ACHN (cell line): ENCODE measurements at places on chromosomes 6 and 20.
A peak's percentile ranks its signal among the peaks of the same experiment; 100 is the strongest.

GRCh38 chr20:9200196-9200595, 131.3 kb downstream of the PLCB4 start:
- DNase-seq: peak; percentile 28

GRCh38 chr20:3922223-3922982, 33.2 kb downstream of the PANK2 start:
- no peak for DNase-seq

- no peak for DNase-seq
Observed at GRCh38 chr6:7763881-7764280, 38.0 kb downstream of the BMP6 start.

DNA sequence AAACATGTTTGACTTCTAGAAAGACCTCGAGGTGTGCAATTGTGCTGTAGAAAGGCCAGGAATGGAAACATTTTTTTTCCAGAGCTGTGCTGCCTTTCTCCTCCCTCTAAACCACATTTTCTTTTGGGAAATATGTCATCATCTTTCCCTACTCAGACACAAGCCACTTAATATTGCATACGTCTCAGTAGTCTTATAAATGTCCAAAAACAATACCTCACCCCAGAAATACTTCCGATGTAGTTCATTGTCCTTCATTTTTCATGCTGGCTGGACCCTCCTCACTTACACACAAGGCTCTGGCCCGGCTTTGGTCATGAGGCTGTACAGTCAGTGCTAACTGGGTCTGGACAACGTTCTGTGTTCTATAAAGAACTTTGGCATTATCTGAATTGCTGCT, 126.4 kb downstream of the SCML4 start:
- no peak for DNase-seq

- DNase-seq: no peak
Observed at GRCh38 chr6:144666781-144667180, 381.6 kb downstream of the UTRN start.

DNA sequence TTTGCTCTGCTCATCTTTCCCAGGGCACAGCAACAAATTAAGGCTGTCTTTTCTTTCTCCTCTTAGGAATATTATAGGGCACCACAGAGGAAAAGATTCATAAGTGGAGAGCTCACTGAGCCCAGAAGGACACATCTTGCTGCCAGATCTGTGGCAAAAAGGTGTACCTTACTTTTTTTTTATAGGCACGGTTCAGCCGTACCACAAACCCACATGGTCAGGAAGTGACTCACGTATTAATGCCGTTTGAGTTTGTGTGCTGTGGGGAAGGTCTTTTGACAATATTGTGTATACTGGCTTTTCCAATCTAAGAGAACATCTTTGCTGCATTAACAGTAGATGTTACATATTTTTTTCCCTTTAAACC, 28.4 kb downstream of the PAQR8 start:
- DNase-seq: peak; percentile 61

DNA sequence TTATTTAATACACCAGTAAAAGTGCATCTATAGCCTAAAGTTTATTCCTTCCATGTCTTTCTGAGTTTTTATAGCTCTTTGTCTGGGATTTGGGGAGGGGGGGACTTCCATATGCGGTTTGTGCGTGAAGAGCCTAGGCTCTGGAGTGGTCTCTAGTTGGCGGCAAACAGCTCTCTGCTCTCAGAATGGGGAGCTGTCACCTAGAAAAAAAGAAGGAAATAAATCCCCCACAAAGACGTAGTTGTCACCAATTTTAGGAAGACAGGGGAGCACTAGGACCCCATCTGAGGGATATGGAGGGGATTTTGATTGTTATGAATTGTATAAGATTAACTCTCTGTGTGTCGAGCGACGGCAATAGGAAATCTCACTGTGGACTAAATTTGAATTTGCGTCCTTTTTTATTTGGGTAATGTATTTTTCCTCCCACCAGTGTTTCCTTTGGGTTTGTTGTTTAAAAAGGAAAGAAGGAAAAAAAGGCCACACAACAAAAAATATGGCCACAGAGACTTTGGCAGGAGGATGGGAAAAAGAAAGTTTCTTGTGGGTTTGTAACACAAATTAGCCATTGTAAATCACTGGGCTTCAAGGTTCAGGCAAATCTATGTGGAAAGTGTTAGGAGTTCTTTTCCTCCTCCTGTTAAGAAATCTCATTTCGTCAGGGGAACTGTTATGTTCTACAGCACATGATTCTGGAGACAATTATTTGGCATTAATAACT, 7.4 kb downstream of the POU3F2 start:
- DNase-seq: no peak

DNA sequence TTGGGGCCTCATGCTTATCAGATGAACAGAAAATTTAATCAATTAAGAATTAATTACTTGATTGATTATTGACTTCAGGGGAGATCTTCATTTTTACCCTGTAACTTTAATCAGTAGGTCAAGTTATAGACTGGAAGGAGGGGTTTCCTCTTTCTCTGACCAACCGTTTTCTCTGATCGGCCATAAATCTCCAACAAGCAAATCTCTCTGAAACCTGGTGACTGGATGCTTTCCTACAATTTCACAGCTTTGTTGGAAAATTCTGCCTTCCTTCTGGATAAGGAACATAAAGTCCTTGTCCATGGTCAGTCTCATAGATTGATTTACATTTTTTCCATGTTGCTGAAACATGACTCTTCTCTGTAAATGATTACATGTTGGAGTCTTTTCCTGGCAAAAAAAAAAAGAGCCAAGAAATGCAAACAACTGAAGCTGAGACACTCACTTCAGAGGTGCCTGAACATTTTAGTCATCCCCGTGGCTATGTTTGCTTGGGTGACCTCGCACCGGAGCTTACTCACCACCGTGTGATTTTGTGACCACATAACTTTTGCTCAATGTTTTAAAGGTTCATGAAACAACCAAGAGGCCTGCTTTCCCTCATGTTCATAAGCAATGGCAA, 31.0 kb downstream of the IRF4 start:
- DNase-seq: peak; percentile 94

DNA sequence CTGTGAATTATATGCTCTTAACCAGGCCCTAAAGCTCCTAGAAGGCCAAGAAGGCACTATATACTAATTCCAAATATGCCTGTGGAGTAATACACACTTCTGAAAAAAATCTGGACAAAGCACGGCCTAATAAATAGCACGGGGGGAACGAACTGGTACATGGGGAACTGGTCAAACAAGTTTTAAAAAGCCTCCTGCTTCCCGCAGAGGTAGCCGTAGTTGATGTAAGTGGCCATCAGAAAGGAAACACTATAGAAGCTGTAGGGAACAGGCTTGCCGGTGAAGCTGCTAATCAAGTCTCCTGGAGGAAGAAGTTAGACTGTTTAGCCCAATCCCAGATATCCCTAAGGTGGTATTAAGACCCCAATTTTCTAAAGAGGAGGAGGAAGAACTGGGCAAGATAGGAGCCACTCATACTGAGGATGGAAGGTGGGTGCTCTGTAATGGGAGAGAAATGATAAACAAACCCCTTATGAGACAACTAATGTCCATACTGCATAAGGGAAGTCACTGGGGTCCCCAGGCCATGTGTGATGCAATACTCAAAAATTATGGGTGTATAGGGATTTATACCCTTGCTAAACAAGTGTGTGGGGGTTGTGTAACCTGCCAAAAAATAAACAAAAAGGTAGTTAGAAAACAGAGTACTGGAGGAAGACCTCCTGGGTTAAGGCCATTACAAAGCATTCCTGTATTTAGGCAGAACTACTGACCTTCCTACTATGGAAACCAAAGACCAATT, 27.1 kb upstream of the ZNF318 start:
- no peak for DNase-seq

DNA sequence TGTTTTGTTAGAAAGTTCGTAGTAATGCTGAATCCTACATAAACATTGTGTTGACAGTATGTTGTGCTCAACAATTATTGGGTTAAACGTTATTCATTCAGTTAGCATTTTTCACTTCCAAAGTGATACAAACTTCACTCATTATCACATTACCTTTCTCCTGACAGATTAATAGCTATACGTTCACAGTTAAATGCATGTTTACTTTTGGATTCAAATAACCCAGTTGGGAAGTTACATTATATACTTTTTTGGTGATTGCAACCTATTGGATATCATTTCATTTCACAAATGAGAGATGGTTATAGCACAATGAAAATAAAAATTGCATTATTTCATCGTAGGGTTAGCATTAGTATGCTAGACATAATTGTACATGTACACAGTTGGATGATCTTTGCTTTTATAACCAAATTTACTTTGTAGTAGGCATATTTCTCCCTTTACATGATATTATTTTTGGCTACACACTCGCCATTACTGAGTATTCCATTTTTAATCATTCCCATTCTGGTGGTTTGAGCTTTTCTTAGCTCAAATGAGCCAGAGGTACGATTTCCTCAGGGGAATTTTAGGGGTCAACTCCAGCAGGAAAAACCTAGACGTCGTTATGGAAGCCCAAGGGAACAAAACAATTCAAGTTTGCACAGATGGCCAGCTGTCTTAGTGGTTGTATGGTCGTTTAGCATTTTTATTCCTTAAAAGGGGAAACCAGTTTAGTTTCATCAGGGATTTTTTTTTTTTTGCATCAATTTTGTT, 2.1 kb upstream of the HIVEP1 start:
- no peak for DNase-seq

DNA sequence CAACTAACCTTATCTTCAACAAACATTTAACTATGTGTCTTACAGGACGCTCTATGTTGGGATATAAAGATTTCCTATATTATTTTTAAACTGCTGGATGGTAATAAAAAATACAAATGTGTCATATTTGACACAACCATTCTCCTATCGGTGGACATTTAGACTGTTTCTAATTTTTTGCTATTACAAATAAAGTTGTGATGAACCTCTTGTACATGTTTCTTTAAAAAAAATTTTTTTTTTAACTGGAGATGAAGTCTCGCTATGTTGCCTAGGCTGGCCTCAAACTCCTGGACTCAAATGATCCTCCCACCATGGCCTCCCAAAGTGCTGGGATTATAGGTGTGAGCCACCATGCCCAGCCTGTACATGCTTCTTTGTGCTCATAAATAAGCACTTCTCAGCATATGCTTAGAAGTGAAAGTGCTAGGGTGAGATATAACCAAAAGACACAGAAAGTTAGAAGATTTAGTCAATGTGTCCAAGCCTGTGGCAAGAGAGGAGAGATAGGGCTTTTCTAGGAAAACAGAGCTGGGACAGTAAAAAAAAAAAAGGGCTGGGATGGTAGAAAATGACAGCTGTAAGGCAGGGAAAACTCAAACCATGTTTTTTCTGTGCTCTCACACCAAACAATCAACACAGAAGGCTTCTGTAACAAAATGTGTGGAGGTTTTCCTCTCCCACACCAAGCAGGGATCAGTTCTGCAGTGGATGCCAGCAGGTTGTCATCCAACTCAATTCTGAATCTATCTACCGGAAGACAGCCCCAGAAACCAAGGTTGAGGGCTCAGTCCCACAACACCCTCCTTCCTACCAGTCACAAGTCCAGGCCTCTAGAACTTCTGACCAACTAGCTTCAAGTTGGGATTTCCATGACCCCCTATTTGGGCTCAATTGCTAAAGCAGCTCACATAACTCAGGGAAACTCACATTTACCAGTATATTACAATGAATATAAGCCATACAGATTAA, 70.0 kb upstream of the SMIM29 start:
- DNase-seq: no peak

DNA sequence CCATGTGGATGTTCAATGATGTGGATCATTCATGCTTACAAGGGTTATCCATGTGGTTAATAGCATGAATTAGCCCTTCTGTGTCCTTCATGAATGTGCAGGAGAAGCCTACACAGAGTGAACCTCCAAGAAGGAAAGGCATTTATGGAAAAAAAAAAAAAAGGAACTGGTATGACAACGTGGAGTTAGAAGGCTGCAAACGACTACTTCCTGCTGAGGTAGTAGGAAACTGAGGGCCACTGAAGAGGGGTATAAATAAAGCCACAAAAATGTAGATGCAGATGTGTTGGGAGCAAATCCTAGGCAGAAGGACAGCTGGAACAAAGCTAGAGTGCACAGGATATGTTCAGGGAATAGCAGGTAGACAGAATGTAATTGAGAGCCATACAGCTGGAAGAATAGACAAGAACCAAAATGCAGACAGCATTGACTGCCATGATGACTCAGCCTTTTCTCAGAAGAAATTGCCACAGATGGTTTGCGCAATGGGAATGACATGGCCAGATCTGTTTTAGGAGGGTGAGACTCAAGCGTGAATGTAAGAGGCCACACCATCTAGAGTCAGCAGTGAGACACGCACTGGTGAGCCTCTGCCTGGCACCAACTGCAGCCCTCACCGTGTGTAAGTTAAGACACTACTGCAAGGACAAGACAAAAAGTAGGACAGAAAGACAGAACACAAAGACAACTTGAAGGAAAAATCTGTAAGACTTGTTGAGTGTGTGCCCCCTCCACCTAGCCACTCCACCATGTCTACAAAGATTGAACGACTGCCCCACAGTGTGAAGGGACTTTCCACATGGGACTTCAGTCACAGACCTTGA, 79.8 kb downstream of the KIF13A start:
- DNase-seq: peak; percentile 93

GRCh38 chr6:34317172-34317477, 68.3 kb upstream of the SMIM29 start:
- no peak for DNase-seq

GRCh38 chr6:158085261-158086053, 82.6 kb downstream of the SERAC1 start:
- no peak for DNase-seq

DNA sequence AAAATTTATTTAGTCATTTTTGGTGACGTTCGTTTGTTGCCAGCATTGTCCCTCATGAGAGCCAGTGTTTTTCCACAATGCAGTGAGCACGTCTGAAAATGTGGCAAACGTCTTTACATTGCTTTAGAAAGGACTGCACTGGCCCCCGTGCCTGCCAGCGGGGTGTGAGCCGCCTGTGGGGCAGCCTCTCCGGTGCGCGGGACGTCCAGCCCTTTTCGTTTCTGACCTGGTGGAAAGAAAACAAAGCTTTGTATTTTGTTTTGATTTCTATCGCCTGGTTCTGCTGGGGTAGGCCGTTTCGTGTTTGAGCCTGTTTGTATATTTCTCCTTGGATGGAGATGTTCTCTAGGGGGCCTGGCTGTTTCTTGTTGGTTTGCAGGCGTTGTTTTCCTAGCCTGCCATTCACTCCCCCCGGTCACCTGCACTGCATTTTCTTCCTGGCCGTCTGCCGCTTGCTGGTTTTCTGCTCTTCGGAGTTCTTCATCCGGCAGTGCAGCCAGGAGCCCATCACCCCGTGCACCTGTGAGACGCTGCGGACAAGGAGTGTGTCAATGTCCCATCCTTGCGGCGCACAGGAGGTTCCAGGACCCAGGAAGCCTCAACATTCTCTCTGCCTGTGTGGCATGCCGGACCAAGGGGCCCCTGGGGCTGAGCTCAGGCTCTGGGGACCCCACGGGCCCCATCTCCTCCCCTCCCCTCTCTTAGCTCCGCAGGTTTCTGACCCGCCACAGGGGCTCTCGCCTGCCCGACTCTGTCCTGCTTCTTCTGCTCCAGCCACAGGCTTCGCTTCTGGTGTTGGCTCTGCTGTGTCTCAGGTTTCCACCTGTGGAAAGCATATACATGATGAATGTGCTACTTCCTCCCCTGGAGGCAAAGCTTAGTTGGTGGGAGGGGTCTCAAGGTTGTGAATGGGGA, 100.5 kb downstream of the CDH4 start:
- no peak for DNase-seq

GRCh38 chr6:157879873-157880254, 56.8 kb downstream of the SNX9 start:
- no peak for DNase-seq

- DNase-seq: no peak
Observed at GRCh38 chr6:87482366-87482765, 9.6 kb downstream of the SLC35A1 start.
